ENCODE measurements at places on chromosomes 4 and X.

DNA sequence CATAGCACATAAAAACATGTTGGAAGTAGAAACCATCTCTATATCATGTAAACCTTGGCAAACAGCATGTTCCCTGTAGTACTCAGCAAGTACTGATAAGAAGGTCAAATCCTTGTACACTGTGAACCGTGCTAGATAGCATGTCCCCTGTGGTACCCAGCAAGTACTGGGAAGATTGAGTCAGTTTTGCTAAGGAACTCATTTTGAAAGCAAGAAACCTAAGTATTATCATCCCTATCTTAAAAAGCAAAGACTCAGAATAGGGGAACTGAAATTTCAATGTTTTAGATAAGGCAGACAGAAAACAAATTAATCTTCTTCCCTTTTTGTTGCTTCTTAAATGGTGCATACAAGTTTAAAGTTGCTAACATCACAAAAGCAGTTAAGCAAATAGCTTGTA lies 180.2 kb downstream of the RBM46 start:
- no peak for DNase-seq

- peak; percentile 48 for DNase-seq
Observed at GRCh38 chr4:972651-973424, 531 bp downstream of the DGKQ start.

GRCh38 chrX:139484591-139484990 lies 45.9 kb upstream of the F9 start:
- no peak for DNase-seq

- DNase-seq: no peak
Observed at GRCh38 chr4:139774759-139775487, 109.3 kb downstream of the MGST2 start.

GRCh38 chr4:68272380-68272779 lies 26.9 kb upstream of the TMPRSS11B start:
- DNase-seq: no peak

DNA sequence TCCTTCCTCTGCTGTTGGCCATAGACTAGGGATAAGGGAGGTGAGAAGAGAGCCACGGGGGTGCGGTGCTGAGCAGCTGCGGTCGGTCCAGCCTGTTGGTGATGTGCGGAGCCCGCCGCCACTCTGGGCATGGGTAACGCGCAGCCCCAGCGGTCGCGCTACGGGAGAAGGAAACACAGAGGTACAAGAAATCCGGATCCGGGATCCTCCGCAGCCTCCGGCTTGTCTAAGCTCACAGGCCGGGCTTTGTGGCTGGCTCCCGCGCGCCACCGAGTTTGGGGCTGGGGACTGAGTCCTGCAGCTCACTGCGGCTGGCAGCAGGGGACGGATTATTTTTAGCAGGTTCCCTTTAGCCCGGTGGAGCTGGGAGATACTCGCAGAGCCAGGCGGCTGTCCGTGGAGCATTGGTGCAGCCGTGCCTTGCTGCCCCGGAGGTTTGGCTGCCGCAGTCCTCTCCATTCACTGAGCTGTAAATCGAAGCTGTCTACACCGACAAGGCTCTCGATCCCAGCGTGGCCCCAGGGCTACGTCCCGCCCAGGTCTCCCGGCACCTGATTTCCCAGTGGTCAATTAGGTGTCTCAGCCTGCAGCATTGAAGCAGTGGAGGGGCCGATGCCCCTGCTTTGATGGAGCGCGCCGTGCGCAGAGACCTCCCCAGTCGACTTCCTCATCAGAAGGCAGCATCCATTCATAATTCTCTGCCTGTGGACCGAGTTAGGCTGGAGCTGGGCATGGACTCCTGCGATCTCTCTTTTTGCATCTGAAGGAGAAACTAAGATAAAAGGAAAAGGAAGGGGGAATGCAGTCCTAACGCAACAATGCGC lies 81.9 kb upstream of the SCML1 start:
- DNase-seq: no peak

GRCh38 chr4:138894709-138895108 lies 120.9 kb upstream of the NOCT start:
- DNase-seq: no peak

GRCh38 chr4:69799337-69799736 lies 38.9 kb upstream of the SULT1B1 start:
- DNase-seq: no peak

- DNase-seq: no peak
Observed at GRCh38 chrX:115255003-115255402, 21.1 kb upstream of the LRCH2 start.

GRCh38 chr4:127623797-127624083 lies 9.0 kb upstream of the INTU start:
- no peak for DNase-seq

GRCh38 chr4:61628282-61628681 lies 428.2 kb downstream of the ADGRL3 start:
- no peak for DNase-seq

DNA sequence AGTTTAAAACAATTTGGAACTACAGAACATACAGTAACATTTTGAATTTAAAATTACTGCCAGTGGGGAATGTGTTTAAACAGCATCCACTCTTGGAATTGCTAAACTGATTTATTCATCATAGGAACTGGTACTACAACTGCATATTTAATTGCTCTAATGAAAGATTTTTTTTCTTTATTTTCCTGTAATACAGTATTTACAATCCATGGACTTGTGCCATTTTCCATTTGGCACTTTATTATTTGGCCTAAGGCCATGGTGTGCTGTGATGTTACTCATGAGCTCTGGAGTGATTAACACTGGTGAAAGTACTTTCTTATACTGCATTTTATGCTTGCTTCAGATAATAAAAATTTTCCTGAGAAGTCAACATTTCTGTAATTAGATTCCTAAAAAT lies 69.7 kb upstream of the NUDT6 start:
- DNase-seq: no peak

DNA sequence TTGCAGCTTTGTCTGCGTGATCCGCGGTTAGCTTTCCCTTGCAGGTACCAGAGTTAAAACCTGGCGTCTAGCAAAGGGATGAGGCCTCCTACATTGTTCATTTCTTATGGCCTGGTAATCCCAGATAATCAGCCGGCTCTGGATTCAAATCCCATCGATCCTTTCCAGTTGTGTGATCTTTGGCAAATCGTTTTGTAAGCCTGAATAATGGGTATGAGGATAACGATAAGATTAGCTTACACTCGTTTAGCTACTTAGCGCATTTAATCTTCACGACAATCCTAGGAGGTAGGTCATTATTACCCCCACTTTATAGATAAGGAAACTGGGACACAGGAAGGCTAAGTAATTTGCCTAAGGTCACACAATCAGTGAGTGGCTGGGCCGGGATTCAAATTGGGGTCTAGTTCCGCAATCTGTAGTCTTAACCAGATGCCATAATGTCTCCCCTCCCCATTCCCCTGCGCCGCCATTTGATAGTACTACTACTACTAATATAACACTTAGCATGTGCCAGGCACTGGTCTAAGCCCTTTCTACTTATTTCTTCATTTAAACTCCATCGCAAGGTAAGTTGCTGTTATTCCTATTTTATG lies 1.7 kb upstream of the UBA1 start:
- no peak for DNase-seq

DNA sequence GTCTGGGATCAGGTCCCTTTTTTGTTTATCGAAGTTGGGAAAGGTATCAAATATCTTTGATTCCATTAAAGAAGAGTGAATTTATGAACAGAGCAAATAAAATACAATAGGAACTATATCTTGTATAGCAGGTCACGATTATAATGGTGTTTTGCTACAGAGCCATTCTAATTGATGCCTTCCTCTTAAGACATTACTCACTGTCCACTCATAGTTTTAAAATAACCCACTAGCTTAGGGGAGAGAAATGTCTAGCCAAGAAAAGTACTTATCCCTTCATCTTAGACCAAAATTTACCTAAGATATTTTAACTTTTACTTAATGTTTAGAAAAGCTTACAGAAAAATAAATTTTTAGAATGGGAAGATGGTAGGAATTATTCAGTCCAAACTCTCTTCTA lies 112.0 kb upstream of the PABPC4L start:
- DNase-seq: no peak

DNA sequence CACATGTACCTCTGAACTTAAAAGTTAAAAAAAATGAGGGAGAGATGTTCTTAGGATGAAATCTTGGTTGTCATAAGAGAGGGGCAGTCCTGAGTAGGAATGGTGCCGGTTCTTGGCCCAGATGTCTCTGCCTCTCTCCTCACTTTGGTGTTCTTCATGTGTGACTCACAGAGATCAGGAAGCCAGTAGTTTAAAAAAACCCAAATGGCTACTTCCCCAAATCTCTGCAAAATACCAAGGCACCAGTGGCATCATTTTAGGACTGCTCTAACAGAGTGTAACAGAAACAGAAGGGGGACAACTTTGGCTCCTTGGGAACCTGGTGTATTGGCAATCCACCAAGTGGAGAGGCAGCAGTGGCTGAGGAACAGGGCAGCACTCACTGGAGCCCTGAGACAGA lies 116.8 kb downstream of the SCD5 start:
- no peak for DNase-seq

DNA sequence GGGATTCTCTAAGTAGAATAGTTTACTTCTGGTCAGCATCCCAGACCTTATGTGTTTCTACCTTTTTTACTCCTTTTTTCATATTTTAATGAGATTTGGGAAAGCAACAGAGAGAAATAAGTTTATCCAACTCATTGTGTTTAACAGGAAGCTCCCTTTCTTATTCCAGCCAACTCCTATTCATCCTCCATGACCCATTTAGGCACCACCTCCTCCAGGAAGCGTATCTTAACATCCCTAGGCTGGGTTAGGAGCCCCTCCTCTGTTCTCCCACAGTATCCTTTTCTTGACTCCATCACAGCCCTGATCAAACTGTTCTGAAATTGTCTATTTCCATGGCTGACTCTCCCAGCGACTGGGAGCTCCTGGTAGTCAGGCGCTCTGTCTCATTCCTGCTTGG lies 18.8 kb upstream of the IQSEC2 start:
- DNase-seq: no peak

DNA sequence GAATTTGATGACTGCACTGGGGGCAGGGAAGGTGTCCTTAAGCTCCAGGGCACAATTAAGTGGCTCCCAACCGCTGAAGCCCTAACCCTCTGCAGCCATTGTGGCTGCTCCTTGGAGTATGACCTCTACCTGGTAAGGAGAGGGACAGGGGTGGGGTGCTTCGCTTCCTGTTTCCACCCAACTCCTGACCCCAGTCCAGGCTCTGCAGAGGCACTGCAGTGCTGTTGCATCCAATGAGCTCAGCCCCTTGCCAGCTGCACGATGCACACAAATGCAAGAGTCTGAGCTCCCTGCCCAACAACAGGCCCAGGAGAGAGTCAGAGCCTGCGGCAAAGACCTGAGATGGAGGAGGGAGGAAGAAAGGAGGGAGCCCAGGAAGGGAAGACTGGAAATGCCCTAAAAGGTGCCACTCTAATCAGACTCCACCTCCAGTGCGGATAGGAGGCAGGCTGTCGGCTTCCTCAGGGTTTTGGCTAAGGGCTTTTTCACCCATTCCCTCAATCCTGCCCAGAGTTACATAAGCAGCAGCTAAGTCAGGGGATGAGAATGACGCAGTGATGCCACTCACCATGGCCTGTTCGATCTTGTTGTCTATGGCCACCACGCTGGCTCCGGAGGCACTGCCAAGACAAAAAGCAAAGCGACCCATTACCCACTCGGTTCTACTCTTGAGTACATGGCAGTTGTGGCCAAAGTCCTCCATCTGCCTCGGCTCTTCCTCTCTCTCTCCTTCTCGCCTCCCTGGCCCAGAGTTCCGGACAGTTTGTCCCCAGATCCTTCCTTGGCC lies 60.1 kb downstream of the TSC22D3 start:
- DNase-seq: no peak

DNA sequence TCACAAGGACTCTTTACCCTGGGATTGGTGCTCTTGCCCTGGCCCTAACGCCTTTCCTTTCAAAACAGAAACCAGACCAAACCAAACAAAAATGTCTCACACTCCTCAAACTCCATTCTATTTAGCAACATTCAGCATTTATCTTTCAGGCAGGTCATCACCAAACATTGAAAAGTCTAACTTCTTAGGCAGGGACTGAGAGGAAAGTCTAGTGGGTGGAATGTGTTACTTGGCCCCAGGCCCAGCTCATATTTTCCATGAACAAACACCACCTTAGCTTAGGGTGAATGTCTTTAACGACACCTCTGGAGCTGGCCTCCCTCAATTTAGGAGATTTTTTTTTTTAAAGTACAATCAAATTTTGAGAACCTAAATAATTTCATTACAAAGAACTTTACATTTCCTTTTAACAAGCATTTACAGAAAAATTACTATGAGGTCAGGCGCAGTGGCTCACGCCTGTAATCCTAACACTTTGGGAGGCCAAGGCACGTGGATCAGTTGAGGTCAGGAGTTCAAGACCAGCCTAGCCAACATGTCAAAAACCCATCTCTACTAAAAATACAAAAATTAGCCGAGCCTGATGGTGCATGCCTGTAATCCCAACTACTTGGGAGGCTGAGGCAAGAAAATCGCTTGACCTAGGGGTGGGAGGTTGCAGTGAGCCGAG lies 10.2 kb upstream of the N4BP2 start:
- DNase-seq: no peak

GRCh38 chrX:106952988-106953387 lies 32.8 kb downstream of the CLDN2 start:
- DNase-seq: no peak

DNA sequence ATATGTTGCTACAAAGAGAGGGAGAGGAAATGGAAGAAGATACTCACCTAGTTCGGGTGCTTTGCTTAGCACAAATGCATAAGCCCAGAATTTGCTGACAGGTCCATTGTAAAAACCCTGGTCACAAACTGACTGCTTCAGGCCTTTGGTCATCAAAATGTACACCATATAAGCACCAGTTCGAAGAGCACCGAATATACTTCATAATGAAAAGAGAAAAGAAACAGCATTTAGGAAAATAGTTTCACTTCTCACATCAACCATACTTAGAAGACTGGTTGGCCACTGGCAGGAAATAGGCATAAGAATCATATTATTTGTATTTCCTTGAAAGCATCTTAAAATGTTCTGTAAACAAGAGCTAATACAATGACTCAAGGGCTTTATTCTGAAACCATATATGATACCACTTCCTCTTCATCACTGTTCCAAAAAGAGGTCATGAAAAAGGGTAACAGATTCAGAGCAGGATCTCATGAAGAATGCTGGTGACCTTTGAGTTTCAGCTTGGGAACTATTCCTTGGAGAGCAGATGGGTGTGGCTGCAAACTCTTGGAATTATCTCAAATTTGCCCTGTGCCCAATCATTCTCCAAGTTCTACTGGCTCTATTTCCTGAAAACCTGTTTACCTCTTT lies 138.7 kb downstream of the ELOVL6 start:
- DNase-seq: no peak

- DNase-seq: no peak
Observed at GRCh38 chrX:13473442-13474163, 95.8 kb upstream of the EGFL6 start.

GRCh38 chr4:137532869-137533236 lies 559 bp upstream of the PCDH18 start:
- no peak for DNase-seq

GRCh38 chrX:53421125-53421524 lies 1.3 kb downstream of the SMC1A start:
- DNase-seq: no peak

All from activated CD4-positive, alpha-beta T cell treated with anti-CD3 and anti-CD28 coated beads for 1 hour (primary cell).